ENCODE measurements at places on chromosomes 3 and 15. TPM values are rescaled to one million over a fixed set of nuclear protein-coding genes. Genes with fewer than 3 reads are reported as not detected.
A peak's percentile ranks its signal among the peaks of the same experiment; 100 is the strongest.

Gene PRTG
- total RNA-seq: 5.7 TPM

Gene CPA3
- 3.1 TPM for total RNA-seq

- DNase-seq: no peak
Measured at GRCh38 chr3:34382859-34383258, 584.4 kb downstream of the PDCD6IP start.

- DNase-seq: peak; percentile 76
Measured at GRCh38 chr3:111761309-111761795, 97.7 kb upstream of the PHLDB2 start.

DNA sequence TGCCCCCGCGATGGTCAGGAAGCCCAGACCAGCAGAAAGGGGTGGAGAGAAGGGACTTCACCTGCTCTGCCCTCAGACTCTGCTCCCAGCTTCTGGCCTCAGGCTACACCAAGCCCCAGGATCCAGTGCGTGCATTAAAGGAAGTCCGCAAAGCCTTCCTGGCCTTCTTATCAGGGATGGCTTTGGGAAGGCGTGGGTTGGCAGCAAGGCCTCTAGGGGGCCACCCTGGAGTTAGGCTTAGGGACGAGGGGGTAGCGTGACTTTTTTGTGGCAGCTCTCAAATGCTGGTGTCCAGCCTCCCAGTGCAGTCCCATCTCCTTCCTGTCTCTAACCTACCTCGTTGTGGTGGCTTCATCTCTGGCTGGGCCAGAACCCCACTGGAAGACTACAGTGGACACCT lies 18.9 kb upstream of the RPL29 start:
- DNase-seq: no peak
